NCI-H524 treated with DMSO at 0.1 percent for 48 hours (cell line): ENCODE measurements at places on chromosomes 12 and 14.
A peak's percentile ranks its signal among the peaks of the same experiment; 100 is the strongest.

DNA sequence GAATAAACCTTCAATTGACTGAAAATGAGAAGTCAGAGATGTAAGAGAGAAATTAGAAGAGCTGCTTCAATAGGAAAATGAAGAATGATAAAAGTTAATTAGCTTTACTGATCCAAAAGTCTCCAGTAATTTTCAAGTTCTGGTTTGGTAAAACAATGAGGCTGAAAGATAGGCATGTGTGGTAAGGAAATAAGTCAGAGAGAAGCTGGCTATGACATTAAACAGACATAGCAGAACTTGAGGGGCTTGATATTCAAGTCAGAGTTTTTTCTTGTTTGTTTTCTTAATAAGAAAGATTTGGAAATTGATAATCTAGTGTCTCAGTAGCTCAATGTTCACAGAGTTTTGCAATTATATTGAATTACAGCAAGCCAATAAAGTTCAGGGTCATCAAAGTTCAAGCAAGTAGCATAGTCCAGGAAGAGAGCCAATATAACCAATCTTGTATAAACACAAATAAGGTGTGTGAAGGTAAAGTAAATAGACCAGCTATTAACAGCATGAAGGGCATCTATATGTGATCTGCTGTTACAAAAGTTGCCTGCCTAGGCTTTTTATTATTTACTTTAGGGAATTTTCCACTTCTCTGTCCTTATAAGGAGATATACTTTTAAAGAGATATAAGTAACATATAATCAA is 1111.5 kb downstream of the TRHDE start:
- no peak for DNase-seq

DNA sequence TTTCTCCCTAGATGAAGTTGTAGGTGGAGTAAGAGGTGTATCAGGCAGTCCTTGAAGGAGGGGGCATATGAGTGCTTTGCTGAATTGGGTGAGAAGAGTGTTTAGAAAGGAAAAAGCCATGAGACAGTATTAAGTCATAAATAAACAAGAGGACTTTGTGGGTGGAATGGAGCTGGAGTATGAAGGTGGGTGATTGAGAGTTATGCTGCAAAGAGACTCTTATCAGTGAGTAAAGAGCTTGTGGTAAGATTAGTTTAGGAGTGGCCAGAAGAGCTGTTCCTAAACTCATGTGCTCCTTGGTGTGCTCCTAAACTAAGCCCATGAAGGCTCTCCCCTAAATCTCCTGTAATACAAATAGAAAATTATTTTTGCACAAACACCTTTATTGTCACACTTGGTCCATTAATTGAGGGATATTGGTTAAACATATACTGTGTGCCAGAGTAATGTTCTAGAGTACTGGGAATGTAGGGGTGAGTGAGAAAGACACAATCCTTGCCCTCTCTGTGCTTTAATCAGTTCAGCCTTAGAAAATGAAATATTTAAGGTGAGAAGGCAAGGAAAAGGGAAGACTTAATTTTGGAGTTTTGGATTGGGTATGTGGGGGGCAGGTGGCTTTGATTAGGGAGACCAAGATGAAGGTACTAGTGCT is 9.8 kb downstream of the CHPT1 start:
- DNase-seq = no peak

- no peak for DNase-seq
Measured at GRCh38 chr14:34237081-34237480, 225.0 kb downstream of the SPTSSA start.

DNA sequence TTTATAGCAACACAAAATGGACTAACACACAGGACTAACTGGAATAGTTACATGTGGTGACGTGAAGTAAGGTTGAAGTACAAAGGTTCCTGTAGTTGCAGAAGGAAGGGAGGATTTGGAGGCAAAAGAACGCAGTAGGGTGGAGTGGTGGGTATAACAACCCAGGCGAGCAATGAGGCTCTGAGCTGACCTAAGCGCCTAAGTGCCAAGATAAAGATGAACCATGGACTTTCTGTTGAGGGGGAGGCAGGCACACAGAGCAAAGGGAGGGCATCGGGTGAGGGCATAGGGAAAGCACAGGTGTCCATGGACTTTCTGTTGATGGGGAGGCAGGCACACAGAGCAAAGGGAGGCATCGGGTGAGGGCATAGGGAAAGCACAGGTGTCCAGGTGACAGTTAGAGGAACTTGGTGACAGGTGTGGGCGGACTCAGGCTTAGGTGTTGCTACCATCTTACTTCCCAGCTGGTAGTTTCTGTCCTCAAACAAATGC is 15.2 kb downstream of the SCNN1A start:
- DNase-seq = no peak

GRCh38 chr12:31518680-31519227 is 72.2 kb downstream of the DENND5B start:
- DNase-seq = no peak

- DNase-seq = no peak
Measured at GRCh38 chr14:57939084-57939483, 73.2 kb upstream of the SLC35F4 start.

GRCh38 chr12:68673788-68674187 is 13.0 kb upstream of the NUP107 start:
- no peak for DNase-seq

DNA sequence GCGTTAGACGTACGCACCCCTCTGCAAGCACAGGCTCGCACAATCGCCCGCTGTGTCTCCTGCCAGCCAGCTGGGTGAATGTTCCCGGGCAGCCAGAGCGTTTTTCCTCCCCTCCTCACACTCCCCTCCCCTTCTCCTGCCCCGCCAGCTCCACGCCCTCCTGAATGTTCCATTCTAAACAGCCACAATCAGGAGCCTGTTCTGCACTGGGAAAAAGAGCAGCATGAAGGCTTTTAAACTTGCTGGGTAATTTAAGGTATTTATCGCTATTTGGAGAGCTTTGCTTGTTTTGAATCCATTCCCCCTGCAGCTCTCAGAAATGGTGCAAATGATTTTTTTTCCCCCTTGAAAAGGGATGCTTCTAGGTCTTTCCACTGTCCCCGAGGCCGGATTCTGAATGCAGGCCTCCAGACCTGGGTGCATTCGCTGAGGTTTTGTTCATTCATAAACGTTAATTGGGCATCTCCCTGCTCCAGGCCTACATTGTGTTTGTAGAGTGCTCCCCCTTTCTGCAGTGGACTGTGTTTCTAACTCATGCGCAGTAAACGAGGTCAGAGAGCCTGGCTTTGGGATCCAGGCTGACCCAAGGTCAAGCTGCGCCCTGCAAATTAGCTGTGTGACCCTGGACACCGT is 212.5 kb downstream of the CHST11 start:
- DNase-seq = no peak

DNA sequence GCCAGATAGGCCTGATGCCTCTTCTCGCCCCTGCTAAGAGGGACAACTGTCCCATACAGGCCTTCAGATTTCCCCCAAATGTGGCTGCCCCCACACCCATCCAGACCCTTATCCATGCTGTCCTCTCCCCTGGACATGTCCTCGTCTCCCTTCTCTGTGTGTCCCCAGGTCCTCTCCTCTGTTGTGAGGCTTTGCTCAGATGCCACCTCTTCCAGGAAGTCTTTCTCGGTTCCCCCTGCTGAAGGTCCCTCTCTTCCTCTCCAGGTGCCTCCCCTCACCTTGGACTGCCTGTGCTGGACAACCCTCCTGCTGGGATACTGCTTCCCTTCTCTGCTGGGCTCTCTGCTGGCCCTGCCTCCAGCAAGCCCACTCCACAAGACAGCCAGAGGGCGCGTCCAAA is 33.7 kb downstream of the BEGAIN start:
- no peak for DNase-seq

DNA sequence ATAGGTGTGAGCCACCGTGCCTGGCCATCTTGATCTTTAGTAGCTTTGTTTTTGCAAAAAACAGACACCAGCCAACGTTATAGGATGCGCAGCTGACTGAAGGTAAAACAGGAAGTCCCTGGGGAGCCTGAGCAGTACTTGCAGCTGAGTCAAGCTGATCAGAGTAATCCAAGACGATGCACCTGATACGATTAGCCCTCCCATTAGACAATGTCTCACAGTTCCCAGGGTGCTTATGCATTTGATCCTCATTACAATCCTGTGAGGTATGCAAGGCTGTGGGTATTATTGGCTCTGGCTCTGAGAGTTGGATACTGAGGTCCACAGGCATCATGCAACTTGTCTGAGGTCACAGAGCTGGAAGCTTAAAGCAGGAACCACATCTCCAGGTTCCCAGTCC is 8.1 kb downstream of the KRT18 start:
- DNase-seq = peak; percentile 77

DNA sequence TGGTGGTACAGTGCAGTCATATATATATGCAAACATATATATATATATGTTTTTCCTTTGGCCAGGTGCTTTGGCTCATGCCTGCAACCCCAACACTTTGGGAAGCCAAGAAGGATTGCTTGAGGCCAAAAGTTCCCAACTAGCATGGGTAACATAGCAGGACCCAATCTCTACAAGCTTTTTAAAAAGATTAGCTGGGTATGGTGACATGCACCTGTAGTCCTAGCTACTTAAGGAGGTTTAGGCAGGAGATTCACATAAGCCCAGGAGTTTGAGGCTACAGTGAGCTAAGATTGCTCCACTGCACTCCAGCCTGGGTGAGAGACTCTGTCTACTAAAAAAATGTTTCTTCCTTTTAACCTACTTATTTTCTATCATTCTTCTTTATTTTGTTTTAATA is 10.2 kb downstream of the PZP start:
- DNase-seq = no peak

GRCh38 chr12:6294156-6295093 is 16.1 kb upstream of the PLEKHG6 start:
- no peak for DNase-seq

DNA sequence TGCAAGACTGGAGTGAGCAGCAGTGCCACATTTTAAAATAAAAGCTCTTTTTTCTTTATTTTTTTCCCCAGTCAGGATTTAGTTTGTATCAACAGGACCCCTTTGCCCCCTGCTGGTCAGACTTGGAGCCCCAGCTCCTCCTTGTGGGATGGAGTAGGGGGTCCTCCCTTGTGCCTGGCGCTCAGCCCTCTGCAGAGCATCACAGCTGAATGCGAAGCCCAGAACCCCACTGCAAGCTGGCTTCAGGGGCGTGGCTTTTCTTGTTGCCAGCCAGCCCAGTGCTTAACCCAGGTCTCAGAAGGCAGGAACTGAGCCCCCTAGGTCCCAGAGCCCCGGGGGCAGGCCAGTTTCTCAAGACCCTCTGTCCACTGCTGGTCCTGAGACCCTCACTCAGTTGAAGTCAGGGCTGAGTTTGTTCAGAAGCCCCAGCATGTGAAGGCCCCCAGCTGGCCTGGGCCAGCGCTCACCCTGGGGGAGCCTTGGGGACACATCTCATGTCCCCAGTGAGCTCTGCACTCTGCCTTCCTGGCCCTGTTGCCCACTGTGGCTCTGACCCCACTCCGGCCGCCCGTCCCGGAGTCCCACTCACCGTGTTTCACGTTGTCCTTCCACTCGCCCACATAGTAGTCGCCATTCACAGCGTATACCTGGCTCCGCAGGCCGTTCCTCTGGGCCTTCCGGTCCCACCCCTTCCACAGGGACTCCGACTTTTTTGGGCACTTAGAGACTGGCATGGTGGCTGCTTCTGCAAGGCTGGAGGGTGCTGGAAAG is 519 bp downstream of the MORN3 start:
- no peak for DNase-seq

GRCh38 chr14:95442633-95443021 is 73.8 kb downstream of the SYNE3 start:
- peak; percentile 11 for DNase-seq

DNA sequence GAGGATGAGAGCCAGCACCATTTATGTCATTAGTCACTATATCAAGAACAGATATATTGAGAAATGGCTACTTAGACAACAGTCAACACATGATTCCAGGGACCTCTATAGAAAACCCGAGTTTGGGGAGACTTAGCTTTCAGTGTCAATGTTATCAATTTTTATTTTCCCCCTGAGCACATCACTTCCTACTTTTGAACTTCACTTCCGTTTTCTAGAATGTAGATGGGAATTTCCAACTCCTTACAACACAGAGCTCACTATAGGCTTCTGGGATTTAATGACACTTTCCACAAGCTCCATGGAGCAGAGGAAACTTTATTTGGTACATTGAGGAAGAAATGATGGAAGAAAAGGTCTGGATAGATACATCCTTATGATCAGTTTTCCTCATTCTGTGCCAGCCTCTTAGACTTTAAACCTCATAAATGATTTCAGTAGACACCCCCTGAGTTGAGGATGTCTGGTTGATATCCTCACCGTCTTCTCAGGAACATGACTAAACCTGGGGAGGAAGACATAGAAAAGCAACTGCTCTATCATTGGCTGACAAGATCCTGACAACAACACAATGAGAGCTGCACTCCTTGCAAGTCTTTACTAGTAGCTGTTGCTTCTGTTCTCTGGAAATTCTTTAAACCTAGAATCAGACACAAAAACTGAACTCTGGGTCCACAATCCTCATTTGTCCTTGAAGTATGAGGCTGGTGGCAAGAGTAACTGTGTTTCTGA is 449.4 kb upstream of the OR4E1 start:
- no peak for DNase-seq

DNA sequence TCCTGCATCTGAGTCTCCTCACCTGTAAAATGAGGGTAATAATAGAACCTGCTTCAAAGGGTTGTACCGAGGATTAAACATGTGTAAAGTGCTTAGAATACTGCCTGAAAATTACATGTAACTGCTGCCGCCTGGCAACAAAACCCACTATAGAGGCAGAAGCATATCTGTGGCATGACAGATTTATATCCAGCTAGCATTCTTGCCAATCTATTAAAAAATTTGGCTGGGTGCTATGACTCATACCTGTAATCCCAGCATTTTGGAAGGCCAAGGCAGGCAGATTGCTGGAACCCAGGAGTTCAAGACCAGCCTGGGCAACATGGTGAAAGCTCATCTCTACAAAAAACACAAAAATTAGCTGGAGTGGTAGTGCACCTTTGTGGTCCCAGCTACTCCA is 16.4 kb upstream of the KSR2 start:
- DNase-seq = no peak

DNA sequence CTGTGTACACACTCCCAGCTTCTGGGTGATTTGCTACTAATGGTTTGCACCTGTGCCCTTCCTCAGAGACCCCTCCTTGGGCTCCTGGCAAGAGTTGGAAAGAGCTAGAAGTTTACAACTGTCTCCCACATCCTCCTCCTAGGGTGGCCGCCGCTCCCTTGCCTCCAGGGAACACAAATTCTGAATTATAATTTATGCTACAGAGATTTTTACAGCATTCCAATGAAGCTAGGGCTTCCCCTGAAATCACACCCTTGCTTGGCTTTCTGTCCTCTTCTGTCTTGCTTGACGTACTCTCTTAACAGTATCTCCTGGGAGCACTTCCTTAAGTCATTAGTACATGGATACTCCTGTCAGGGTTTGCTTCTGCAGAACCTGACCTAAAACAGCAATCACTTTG is 180.2 kb downstream of the KCNA5 start:
- no peak for DNase-seq
